ENCODE measurements at places on chromosomes 3 and 15.
A peak's percentile ranks its signal among the peaks of the same experiment; 100 is the strongest.

DNA sequence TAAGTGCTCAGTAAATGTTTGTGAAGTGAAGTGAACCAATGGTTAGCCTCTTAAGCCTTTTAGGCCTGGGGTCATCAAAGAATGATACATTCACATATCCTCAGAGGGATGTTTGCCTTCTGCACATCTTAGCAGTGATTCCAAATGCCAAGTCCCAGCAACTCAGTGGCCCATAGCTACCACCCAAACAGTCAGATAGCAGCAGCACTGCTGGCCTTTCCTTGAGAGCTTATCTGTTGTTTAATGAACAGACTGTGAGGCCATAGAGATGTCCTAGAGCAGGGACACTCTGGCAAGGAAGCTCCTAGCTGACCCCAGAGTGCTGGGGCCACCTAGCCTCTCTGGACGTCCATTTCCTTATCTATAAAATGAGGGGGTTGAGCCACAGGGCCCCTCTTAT is 86.8 kb downstream of the CYP19A1 start:
- DNase-seq, result no peak

DNA sequence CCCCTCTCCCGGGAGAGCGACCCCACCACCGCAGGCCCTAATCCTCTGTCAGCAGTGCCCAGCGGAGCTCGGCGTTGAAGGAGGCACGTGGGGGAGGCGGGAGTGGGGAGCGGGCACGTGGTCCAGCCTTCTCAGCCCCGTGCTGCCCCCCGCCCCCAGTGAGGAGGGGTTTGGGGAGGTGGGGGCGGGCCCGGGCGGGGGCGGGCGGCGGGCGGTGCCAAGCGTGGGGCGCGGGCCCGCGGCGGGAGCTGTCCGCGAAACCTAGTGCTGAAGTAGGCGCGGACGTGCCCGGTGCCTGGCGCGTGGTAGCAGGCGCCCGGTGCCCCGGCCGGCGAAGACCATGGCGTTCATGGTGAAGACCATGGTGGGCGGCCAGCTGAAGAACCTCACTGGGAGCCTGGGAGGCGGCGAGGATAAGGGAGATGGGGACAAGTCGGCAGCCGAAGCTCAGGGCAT is at the start of gene CPLX3:
CPLX3 (plus strand) TSS at position 264 of the 456 bp plus-strand sequence; CDS start at position 341, 77 bp downstream.
- DNase-seq, result no peak

- DNase-seq, result no peak
These were observed 475.2 kb upstream of the EPHA3 start for GRCh38 chr3:88632226-88632625.

DNA sequence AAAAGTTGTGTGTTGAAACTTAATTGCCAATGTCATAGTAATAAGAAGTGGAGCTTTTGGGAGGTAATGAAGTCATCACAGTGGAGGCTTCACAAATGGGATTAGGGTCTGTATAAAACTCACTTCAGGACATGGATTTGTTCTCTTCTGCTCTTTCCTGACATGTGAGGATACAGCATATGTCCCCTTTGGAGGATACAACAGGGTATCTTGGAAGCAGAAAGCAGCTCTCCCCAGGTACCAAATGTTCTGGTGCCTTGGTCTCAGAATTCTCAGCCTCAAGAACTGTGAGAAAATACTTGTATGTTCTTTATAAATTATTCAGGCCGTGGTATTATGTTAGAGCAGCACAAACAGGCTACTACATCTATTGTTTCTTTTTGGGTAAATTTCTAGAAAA is 210.9 kb downstream of the DIPK2A start:
- DNase-seq, result no peak

GRCh38 chr3:9254764-9255163 is 5.3 kb upstream of the SRGAP3 start:
- DNase-seq, result no peak

DNA sequence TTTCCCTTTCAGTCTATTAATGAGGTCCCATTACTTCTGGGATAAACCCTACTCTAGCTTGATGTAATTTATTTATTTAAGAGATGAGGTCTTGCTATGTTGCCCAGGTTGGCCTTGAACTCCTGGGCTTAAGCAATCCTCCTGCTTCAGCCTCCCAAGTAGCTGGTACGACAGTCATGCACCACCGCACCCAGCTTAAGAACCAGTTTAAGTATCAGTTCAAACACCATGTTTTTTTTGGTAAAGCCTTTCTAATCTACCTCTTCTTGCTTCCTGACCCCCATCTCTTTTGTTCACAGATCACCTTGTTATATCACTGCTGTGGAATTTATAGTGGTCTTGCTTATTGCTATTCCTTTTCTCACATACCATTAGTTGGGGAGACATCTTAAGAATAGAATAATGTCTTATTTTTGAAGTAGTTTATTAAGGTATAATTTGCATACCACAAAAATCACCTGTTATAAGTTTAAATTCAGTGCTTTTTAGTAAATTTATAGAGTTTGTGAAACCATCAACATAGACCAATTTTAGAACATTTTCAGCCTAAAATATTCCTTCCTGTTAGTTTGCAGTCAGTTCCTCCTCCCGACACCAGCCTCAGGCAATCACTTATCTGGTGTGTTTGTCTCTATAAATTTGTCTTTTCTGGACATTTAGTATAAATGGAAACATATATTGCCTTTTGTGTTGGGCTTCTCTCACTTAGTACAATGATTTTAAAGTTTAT is 257.9 kb downstream of the PDCD6IP start:
- DNase-seq, result no peak

DNA sequence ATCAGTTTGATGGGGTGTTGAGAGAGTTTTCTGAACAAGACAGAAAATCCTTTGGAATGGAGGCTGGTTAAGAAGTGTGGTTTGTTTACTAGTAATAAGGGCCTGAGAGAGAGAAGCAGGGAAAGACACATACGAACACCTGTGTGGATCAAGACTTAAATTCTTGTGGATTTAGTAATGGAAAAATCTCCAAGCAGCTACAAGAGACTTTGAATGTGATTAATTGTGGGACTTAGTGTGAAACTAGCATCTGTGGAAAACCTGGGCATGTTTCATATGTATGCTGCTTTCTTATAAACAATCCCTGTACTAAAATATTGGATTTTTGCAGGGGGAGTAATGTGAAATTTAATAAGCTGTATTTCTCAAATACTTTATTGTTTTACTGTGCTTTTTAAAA is 399.1 kb downstream of the SI start:
- no peak for DNase-seq

GRCh38 chr3:37526511-37526910 is 335.2 kb upstream of the CTDSPL start:
- no peak for DNase-seq

DNA sequence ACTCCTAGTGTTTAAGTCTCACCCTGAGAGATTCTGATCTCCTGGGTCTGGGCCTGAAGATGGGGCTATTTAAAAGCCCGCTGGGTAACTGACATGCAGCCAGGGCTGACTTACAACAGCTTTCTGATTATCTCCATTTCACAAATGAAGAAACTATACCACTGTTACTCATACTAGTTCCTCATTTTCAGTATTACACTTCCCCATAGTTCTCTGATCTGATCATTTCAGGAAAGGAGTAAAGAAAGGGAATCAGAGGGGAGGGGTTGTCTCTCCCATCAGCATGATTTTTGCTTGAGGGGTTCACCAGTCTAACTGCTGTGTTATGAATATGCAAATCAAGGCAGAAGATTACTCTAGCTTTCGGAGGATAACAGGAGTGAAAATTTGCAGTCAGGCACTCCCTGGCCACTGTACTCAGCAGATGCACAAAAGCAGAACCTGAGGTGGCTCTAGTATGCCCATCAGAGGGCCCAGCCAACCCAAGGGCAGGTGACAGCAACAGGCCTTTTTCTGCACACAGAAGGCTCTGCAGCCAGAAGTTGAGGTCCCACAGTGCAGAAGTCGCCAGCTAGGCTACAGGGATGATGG is 59.4 kb downstream of the DAPK2 start:
- no peak for DNase-seq

DNA sequence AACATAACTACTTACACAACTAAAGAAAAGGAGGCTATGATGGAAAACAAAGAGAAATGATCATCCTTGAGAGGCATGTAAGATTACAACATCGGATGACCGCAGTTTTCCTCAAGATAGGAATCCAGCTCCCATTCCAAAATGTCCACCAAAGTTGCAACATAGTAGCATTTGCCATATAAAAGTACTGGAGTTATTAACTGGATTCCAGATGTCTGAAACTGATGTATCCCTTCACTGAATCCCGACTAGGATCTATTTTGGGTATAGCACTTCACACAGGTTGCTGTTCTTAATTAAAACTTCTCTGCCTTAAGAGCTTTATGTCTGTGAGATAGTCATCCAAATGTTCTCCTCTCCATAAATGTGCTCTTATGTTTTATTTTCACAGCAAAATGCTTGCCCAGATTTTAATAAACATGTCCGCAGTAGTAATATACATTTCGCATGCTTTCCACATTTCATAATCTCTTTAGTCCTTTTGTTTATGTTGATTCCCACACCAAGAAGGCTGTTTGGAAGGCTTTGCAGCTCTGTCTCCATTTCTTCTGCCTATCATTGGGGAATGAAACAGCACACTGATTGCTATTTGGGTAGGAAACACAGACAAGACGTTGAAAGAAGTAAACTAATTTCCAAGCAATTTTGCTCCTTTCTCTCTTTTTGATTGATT is 716.5 kb upstream of the CFAP20DC start:
- no peak for DNase-seq

DNA sequence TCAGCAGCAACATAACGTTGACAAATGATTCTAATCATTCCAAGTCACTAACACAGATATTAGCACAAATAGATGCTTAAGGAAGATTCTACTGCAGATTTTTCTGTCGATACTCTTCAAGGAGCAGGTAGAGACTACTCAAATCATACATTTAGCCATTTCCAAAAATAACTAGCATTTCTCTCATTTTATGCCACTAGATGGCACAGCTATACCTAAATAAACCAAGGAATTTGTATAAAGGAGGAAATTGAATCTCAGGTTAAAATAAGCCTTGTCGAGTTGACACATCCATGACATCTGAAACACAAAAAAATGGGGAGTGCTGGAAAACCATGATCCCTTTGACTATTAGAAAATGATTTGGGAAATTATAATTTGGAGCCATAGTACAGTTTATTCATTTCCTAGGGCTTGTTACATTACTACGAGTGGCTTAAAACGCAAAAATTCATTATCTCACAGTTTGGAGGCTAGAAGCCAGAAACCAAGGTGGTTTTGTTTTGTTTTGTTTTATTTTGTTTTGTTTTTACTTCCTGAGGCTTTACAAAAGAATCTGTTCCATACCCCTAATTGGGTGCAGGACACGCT is 59.5 kb upstream of the STRIT1 start:
- peak; percentile 33 for DNase-seq

Data from NCI-H2029 (cell line).